ENCODE measurements at places on chromosomes 2 and 18.
A peak's percentile ranks its signal among the peaks of the same experiment; 100 is the strongest.

DNA sequence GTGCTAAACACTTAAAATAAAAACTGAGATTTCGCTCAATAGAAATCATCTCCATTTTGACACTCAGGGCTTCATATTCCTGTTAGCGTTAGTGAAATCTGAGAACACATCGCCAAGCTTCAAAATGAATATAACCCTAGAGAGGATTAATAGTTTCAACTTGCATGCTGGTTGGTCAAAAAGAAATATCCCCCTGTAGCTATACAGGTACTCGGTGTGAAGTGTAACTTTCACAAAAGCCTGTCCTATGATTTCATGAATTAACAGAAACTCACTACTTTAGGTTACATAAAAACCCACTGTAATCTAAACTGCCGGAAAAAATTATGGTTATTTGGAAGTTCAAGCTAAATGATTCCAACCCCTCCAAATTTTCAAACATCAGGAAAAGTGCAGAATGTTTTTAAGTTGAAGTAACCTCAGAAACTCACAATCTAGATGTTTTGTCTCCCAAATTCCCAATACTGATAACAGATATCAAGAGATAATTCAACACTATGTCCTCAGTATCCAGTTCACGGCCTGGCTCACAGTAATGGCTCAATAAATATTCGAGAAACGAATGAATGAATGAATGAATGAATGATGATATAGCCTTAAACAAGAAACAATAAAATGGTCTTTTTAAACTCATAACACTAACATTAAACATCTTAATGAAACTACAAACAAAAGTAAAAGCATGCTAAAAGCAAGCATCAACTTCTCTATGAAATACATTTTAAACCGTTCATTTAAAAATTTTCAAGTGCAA lies 2.5 kb downstream of the TLK1 start:
- no peak for DNase-seq

DNA sequence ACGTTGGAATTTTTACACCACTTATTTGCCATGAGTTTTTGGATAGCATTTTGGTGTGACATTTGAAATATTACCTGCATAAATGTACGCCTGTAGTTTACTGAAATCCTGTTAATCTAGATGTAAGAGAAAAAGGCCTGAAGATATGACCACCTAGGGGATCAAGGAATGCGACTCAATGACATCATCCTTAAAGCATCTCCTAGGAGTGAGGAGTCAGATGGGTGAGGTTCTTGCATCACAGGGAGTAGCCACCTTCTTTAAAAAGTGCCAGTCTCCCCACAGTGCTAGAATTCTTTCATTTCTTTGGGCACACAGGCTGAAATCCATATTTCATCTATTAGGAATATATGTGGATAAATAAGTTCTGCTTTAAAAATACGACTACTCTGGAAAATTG lies 34.5 kb downstream of the ADCYAP1 start:
- DNase-seq = no peak

- no peak for DNase-seq
These were observed 104.0 kb downstream of the MCFD2 start for GRCh38 chr2:46811379-46812310.

- DNase-seq = no peak
These were observed 12.3 kb upstream of the ATP9B start for GRCh38 chr18:79056827-79057367.

DNA sequence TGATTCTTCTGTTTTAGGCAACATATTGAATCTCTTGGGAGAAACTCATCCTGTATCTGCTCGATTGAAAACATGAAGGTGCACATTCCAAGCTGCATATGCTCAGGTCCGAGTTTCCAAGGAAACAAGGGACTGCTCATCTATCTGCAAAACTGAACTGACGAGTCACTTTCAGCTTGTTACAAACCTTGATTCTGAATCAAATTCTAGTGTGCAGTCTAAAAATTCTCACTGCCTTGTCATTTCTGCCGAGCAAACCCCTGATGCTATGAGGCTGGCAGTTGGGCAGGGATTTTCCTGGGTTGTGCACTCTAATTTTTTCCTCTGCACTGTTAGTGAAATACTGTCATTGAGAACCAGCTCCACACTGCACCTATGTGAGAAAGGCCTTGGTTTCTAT lies 101.3 kb upstream of the ETAA1 start:
- no peak for DNase-seq

GRCh38 chr2:150485871-150486538 lies 1.5 kb downstream of the RND3 start:
- peak; percentile 26 for DNase-seq

GRCh38 chr18:23519734-23520133 lies 16.4 kb downstream of the RMC1 start:
- no peak for DNase-seq

DNA sequence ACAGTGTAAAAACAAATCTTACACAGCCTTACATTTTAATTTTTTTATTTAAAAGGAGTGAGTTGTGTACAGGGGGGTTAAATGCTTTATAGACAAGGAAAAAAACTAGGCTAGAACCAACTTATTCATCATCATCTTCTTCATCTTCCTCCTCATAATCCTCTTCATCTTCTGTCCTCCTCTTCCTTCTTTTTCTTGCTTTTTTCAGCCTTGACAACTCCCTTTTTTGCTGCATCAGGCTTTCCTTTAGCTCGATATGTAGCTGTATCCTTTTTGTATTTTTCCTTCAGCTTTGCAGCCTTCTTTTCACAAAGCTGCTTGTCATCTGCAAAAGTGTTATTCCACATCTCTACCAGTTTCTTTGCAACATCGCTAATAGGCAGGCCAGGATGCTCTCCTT lies 113.6 kb upstream of the SP5 start:
- no peak for DNase-seq

GRCh38 chr2:58137221-58137620 lies 90.6 kb downstream of the VRK2 start:
- no peak for DNase-seq

GRCh38 chr2:157936406-157936805 lies 60.3 kb upstream of the ACVR1 start:
- no peak for DNase-seq

DNA sequence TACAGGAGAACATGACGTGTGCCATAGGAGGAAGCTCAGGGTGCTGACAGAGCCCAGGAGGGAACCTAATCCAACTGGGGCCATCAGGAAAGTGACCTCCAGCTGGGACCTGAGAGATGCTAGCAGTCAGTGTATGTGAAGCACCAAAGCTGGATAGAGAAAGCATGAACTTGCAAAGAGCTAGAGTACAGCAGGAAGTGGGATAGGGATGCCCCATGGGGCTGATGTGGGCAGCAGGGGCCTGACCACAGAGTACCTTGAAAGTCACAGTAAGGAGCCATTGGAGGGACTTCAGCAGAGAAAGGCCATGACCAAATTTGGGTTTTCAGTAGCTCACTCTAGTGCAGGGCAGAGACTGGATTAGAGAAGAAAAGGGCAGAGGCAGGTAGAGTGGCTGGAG lies 91.6 kb upstream of the TTC39C start:
- no peak for DNase-seq

GRCh38 chr2:66572391-66572790 lies 137.5 kb downstream of the MEIS1 start:
- no peak for DNase-seq

DNA sequence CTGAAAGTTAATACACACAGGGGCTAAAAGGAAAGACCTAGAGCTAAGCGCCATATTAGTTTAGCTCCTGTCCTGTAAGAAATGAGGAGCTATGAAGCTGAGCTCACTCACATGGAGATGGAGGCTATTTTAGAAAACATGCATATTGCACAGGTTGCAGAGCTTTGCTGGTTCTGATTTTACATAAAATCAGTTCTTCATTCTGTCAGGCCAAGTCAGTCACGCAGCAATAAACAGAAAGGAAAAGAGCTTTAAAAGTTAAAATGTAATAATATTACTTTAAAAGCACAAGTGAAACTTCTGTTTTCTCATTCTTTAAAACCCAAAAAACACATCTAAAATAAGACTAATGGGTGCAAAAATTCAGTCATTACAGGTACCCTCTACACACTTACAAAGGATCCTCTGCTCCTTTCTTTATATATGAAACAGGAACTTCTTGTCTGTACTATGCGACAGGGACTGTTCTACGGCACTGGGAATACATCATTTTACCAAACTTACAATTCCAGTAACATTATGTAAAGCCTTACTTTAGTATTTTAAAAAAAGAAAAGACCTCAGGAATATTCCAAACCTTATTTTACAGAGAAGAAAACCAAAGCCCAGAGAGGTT lies 113.8 kb downstream of the THADA start:
- no peak for DNase-seq

GRCh38 chr2:38155-38554 lies 8.2 kb downstream of the FAM110C start:
- DNase-seq = no peak

- DNase-seq = no peak
These were observed 49.1 kb downstream of the FASTKD2 start for GRCh38 chr2:206814498-206814897.

DNA sequence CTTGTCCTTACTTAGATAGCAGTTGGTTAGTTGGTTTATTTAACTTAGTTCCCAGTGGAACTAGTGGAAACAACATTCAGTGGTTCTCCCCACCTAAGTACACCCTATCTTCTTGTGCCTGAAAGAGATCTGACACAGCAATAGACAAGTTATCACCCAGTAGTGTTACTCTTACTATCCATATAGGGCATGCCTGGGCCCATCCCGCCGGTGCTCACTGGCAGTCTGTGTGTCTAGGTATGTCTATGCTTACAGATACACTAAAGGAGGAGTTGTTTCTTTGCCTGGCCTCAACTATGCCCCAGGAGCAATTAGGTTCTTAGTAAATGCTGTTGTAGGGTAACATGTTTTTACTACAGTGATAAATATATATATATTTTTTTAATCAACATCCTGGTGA lies 12.0 kb upstream of the NRP2 start:
- DNase-seq = no peak

GRCh38 chr18:62037989-62038778 lies 145.4 kb upstream of the RNF152 start:
- no peak for DNase-seq

DNA sequence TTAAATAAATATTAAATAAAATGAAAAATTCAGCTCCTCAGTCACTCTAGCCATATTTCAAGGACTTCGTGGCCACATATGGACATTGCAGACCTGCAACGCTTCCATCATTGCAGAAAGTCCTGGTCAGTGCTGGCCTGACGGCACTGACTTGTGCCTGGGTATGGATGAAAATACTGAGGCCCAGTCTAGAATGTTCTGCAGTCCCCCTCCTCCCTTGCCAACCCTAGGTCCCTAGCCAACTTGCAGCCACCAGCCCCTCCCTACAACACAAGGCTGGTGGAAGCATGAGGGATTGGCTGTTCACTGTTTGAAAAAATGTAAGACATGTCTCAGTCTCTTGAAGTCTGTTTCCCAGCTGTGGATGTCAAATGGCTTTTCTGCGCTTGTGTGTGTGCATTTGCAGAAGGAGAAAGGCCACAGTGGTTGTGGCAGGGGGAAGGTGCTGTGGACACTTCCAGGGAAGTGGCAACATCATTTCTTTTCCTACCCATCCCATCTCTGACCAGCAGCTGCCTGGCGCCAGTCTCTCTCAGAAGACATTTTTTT lies 9.9 kb downstream of the IGFBP5 start:
- DNase-seq = no peak

GRCh38 chr18:32378705-32379104 lies 92.0 kb downstream of the GAREM1 start:
- DNase-seq = no peak

DNA sequence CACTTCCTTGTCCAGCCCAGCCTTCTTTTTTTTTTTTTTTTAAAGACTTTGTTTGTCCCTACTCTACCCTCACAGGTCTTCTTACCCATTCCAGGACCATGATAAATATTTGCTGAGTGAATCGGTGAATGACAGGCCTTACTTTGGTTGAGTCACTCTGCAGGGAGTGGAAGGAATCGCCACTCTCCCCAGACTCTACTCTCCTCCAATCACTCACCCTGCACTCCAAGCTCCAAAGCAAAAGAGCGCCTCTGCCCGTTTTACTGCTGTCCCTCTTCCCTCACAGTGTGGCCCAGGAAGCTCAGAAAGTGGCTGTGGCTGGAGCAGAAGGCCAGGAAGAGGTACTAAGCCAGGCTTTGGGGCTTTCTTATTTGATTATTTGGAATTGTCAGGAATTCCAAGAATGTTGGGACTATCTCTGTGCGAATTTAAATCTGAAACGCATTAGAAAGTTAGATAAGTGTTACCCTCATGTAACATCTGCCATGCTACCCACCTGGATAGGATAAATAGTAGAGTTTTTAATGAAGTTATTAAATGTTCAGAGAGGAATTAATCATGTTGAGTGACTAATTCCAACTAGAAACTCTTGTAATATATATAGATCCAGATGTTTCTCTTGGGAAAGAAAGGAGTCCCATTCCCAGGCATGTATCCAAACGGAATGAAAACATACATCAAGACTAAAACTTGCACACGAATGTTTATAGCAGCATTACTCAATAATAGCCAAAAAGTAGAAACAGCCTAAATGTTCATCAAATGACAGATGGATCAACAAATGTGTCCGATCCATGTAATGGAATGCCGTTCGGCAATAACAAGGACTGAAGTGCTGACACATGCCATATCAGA lies 43.0 kb upstream of the CHMP1B start:
- DNase-seq = no peak

GRCh38 chr18:24877066-24877465 lies 416.6 kb downstream of the HRH4 start:
- no peak for DNase-seq

GRCh38 chr18:80046961-80047541 lies 12.8 kb downstream of the RBFA start:
- no peak for DNase-seq

DNA sequence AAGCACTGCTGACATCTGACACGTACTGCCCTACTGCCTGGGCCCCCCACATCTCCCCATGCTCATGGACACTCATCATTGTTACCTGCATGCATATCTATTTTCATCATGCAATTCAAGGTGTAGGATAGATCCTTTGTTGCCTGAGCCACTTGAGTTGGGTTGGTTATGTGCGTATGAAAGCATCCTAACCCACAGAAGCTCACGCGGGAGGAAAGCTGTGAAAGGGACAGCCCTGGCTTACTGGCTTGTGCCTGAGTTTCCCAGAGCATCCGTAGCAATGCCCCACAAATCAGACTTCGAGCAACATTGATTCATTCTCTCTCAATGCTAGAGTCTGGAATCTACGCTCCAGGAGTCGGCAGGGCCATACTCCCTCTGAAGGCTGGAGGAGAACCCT lies 285.5 kb downstream of the PHLPP1 start:
- DNase-seq = no peak

DNA sequence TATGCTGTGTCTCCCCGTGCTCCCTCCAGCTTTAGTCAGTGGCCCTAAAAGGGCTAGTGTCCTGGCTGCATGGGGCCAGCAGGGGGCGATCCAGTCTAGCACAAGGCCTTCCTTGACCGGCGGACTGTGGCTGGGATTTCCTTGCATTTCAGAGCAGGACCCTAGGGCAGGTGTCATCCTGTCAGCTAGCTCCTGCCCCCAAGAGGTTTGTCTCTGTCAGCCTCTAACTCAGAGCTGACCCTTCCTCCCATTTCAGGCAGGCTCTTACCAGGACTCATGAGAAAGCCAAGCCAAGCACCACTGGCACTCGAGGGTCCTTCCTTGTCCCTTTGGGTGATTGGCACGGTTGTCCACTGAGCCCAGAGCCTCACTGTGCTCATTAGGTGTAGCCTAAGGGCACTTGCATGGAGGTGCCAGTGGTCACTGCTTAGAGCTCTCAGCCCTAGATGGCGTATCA lies 140.3 kb downstream of the RPIA start:
- DNase-seq = no peak
